ENCODE measurements at places on chromosomes 7 and 10.
A peak's percentile ranks its signal among the peaks of the same experiment; 100 is the strongest.

GRCh38 chr7:156105337-156106106 lies 293.3 kb upstream of the SHH start:
- no peak for DNase-seq

- no peak for DNase-seq
Observed at GRCh38 chr7:76165973-76166403, 35.7 kb upstream of the SRRM3 start.

GRCh38 chr10:34664706-34665105 lies 150.4 kb downstream of the PARD3 start:
- no peak for DNase-seq

DNA sequence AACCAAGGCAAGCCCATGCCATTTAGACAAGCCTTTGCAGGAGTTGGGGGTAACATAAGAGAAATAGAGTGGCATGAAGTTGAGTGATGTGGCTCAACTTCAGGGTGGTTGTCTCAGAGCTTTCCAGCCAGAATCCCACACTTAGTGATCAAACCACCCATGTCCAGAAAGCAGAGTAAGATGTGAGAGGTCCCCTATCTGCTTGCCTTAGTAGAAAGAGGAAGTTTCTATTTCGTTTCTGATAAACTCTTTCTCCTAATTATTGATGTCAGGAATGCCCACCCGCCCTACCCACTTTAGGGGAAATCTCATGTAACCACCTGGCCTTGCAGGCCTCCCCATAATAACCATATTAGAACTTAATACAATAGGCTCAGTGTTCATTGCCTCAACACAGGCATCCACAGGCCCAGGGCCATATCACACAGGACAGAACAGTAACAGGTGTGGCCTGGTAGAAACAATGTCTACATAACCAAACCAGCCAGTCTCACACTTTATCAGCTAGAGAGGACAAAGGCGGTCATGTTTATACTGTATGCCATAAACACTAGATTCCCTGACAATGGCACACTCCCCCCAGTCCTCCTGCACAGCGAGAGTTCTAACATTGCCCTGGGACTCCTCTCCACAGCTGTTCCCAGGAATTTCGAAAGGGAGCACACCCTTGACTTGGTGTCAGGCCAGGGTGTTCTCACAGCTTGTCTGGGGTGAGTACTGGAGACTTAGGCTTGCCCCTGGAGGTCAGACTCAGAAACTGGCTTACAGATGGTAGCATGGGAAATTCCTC lies 364.4 kb downstream of the CXCL12 start:
- DNase-seq, result no peak

DNA sequence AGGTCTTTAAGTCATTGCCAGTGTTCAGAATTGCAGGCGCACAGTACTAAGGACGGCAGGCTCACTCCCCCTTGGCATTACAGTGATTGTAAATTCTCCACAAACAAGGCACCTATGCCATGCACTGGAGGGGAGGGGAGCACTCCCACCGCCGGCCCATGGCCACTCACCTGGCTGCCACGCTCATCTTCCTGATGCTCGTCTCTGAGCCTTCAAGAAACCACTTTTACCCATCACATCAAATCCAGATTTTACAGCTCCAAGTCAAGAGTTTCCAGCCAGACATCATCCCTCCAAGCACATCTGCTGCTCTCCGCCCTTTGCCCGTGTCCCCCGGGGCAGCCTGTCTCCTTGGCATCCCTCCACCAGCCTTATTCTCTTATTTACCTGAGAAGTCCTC lies 350.2 kb upstream of the SHH start:
- no peak for DNase-seq

- peak; percentile 71 for DNase-seq
Observed at GRCh38 chr7:130071701-130072622, 1.6 kb downstream of the KLHDC10 start.

DNA sequence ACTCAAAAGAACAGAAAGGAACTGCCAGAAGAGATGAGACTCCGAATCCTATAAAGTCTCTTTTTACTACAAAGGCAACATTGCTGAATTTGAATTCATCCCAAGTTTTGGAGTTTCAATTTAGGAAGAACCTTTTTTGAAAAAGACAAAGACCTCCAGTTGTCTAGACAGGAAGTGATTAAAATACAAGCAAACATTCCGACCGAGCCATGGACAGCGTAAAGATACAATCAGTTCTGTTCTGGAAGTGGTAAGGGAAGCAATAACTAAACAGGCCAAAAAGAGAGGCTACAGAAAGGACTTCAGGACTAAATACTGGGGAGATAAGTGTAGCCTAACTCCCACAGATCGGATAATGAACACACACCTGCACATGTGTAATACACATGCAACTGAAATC lies 101.0 kb downstream of the SMURF1 start:
- DNase-seq, result no peak

GRCh38 chr10:50857579-50857978 lies 27.8 kb downstream of the A1CF start:
- no peak for DNase-seq

- no peak for DNase-seq
Observed at GRCh38 chr10:88187472-88187871, 324.0 kb downstream of the PTEN start.

DNA sequence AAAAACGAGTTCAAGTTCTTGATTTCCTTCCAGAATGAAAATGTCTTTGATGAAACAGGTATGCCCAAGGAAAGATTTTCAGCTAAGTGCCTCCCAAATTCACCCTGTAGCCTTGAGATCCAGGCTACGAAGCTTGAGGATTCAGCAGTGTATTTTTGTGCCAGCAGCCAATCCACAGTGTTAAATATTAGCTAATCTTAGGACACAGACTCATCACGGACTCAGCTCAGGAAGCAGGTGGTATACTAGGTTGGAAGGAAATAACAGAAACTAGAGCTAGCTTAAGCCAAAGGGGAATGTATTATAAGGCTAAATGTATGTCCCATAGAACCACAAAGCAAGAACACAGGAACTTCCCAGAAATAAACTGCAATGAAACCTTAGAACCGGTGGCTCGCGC lies 151.0 kb upstream of the PRSS1 start:
- DNase-seq, result no peak

- no peak for DNase-seq
Observed at GRCh38 chr7:20190560-20191390, 26.4 kb downstream of the MACC1 start.

- DNase-seq, result no peak
Observed at GRCh38 chr7:104960741-104961448, 53.1 kb upstream of the KMT2E start.

All from NCI-H226 (cell line).